Lung microvascular endothelial cell (primary cell): ENCODE measurements at places on chromosomes 6 and 20. TPM values are rescaled to one million over a fixed set of nuclear protein-coding genes. Genes with fewer than 3 reads are reported as not detected.

The PABPC1L gene
- 0.44 and 0.79 TPM in 2 replicates for total RNA-seq

The TCF15 gene
- 0.60 and 0.87 TPM in 2 replicates for total RNA-seq

The GRM1 gene
- under 0.01 TPM in 1 of 2 replicates, not detected in the other for total RNA-seq

The OPRM1 gene
- total RNA-seq: not detected in 2 replicates

The RSPO3 gene
- not detected in 2 replicates for total RNA-seq
